EL (cell line): ENCODE measurements at places on chromosomes 12 and 14.

GRCh38 chr12:42904683-42905418, 315.3 kb upstream of the PRICKLE1 start:
- DNase-seq, result no peak

DNA sequence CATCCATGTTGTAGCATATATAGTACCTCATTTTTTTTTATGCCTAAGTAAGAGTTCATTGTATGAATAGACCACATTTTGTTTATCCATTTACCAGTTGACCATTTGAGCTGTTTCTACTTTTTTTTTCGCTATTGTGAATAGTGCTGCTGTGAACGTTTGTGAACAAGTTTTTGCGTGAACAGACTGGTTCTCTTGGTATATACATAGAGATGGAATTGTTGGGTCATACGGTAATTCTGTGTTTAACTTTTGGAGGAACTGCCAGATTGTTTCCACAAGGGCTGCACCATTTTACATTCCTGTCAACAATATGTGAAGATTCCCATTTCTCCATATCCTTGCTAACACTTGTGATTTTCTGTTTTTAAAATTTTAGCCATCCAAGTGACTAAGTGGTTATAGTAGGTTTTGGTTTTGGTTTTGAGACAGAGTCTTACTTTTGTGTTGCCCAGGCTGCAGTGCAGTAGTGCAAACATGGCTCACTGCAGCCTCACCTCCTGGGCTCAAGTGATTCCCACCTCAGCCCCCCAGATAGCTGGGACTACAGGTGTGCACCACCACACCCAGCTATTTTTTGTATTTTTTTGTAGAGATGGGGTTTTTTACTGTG, 68.3 kb upstream of the AMN start:
- DNase-seq, result no peak

GRCh38 chr12:82458101-82458500, 99.8 kb downstream of the METTL25 start:
- no peak for DNase-seq

DNA sequence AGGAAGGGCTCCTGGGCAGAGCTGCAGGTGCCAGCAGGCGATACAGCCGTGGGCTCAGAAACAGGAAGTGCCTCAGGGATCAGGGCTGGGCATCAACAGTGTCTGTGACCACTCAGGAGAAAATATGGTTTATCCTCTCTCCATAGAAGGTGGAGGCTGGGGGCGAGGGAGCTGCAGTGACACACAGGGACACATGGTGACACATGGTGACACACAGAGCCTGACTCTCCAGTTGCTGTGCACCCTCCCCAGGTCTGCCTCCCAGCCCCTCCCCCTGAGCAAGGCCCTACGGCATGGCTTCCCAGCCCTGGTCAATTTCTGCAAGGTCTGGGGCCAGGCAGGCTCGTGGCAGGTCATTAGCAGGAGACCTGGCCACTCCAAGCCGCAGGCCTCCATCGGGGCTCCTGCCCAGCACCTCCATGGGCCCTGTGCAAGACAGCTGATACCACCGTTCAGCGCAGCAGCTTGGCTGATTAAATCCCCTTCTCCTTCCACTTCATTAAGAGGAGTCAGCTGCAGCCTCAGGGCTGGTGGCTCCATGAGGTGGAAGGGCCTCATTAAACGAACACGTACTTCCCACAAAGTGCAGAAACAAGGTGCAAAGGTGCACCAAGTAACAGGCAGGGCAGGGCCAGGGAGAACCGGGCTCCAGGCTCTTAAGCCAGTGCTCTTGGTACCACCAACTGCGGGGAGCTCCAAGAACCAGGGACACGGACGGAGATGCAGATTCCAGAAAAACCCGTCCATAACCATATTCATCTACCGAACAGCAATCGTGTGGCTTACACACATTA, 60.7 kb downstream of the CCNK start:
- no peak for DNase-seq

GRCh38 chr14:99314623-99315022, 42.6 kb upstream of the BCL11B start:
- DNase-seq, result no peak

DNA sequence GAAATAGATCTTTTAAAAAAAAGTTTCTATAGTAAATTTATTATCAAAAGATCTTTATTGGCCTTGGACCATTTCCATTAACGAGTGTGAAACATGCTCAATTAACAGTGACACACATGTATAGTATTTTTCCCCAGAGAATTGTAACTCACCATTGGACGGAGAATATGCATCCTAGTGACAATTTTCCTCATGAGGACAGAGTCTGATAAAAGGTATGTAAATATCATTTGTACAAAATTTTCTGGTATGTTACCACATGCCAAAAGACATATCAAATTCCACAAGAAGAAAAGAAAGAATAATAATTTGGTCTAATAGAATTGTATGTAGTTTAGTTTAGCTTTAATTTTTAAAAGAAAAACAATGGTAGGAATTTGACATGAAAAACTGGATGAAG, 1096.0 kb upstream of the FLRT2 start:
- DNase-seq, result no peak
